ENCODE measurements at places on chromosomes 1 and 21.

- DNase-seq: no peak
Measured at GRCh38 chr1:183262628-183263200, 76.7 kb downstream of the LAMC2 start.

DNA sequence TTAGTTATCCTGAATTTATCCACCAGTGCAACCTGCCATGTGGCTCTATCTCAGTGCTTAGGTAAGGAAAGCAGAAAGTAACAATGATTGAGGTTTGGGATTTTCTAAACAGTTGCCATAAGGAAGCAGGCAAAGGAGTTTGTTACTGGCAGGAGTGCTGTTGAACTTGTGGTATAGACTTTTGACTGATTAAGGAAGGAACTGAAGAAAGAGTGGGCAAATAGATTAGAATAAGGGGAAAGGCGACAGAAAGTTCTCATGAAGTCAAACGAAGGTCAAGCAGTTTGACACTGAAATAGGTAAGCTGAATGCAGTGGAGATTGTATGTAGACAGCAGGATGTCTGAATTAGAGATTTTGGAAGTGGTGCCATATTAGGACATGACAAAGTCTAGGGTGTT lies 24.2 kb upstream of the CR2 start:
- no peak for DNase-seq

GRCh38 chr1:110472546-110472945 lies 21.6 kb downstream of the PROK1 start:
- no peak for DNase-seq

- DNase-seq: no peak
Measured at GRCh38 chr1:162361349-162361748, 15.3 kb downstream of the SPATA46 start.

GRCh38 chr1:154593390-154593789 lies 14.6 kb downstream of the ADAR start:
- no peak for DNase-seq

DNA sequence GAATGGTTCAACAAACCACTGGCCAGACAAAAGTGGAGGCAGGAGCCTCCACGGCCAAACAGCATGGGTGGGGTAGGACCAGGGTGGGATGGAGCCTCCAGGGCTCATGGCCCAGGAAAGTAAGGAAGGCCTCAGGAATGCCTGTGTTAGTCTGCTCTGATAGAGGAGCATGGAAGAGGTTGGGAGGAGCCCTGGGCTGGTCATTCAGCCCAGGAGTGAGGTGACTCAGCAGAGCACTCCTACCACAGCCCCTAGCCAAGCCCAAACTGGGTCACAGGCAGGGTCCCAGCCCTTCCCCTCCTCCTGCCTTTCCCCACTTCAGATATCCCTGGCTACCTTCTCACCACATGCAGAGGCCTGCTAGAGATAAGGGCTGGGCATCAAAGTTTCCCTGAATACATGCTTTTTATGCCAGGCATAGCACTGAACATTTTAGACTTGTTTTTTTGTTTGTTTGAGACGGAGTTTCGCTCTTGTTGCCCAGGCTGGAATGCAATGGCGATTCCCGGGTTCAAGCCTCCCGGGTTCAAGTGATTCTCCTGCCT lies 3.1 kb upstream of the SHISA4 start:
- DNase-seq: no peak
